ENCODE measurements at places on chromosomes 2 and 18.

- DNase-seq: no peak
Measured at GRCh38 chr2:196112418-196113034, 43.9 kb upstream of the DNAH7 start.

GRCh38 chr2:7432436-7432835 is 515.2 kb downstream of the RNF144A start:
- no peak for DNase-seq

DNA sequence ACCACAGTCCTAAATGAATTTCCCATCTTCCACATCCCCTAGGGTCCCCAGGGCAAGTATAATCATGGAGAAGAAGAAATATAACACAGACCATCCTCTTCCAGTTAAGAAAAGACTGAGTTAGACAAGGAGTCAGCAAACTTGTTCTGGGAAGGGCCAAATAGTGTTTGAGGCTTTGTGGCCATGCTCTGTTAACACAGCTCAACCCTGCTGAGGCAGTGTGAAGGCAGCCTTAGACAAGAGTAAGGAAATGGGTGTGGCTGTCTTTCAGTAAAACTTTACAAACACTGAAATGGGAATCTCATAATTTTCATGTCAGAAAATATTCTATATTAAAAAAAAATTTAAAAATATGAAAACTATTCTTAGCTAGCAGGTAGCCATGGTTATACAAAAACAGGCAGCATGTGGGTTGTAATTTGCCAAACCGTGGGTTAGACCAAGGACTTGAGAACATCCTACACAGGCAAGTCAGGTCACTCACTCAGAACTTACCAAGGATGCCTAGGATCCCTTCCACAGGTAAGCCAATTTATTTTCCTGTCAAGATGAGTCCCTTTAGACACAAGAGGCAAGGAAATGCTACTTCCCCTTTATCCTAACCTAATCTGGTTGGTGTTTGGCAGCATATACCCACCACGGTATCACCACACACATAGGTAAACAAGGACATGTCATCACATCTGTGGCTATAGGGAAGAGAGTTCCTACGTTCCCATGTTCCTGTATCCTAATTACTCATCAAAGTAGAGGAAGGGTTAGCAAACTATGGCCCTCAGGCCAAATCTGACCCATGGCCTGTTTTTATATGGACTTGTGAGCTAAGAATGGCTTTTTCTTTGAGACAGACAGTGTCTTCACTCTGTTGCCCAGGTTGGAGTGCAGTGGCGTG is 31.9 kb downstream of the C2orf74 start:
- peak; percentile 20 for DNase-seq

- no peak for DNase-seq
Measured at GRCh38 chr18:49694402-49694801, 118.9 kb downstream of the ACAA2 start.

DNA sequence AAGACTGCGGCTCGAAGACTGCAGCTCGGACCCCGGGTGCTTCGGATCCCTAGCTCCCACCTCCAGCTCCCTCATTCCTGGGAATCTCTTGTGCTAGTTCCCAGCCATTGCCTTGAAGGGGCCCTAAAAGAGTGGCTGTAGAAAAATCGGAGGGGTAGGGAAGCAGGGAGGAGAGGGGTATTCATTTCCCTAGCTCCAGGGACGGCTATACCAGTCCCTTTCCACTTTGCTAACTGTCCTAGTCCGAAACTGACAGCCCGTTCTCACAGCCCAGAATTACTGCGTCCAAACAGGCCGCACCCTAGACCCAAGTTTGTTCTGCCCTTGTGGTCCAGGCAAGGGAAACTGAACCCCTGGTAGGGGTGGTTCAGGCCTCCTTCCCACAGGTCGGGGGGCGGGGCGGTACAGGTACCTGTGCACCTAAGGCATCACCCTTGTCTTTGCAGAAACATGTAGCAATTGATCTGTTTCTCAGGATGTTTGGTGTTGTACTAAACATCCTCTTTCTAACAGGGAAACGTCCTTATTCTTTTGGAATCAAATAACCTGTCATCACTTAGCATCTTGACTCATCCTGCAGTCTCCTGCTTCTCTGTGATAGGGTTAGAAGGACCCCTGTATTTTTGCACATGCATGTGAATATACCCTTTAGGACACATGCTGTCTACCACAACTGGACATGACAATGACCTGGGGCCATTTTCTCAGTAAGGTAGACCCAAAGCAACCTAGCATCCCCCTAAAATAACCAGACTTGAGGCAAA is 4.0 kb downstream of the EMX1 start:
- DNase-seq: no peak

DNA sequence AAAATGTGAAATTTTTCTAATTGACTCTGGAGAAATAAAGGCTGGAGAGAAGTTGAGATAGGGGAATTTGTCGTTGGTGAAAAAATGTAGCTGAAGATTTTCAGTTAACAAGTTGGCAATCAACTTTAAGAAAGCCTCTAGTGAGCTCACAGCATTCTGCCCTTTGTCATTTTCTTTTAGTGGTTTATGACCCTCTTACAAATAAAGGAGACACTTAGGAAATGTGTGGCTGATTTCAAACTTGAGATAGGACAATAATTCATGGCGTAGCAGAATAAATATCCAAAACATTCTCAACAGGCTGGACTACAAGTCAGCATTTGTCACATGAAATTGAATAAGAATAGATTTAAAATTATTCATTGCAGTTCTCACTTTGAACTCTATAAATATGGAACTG is 412.5 kb upstream of the SPHKAP start:
- no peak for DNase-seq

GRCh38 chr2:69514406-69514805 is 77.2 kb upstream of the NFU1 start:
- no peak for DNase-seq

DNA sequence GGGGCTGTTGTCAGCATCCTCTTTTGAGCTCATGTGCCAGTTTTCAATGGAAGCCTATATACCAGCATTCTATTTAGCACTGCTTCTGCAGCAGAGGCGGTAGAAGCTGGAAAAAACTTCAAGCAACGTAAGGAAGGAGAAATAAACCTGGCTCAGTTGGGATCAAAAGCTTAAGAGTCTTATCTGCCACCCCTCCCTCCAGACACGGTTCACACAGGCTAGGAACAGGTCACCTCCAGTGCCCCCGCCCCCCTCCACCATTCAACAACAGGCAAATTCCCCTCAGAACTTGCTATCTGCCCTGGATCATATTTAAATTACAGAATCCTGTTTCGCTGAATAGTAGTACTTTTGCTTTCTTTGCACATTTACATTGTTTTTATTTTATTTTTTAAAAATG is 384.8 kb upstream of the PKDCC start:
- DNase-seq: no peak

GRCh38 chr2:143742581-143742980 is 613.4 kb downstream of the ARHGAP15 start:
- DNase-seq: no peak

DNA sequence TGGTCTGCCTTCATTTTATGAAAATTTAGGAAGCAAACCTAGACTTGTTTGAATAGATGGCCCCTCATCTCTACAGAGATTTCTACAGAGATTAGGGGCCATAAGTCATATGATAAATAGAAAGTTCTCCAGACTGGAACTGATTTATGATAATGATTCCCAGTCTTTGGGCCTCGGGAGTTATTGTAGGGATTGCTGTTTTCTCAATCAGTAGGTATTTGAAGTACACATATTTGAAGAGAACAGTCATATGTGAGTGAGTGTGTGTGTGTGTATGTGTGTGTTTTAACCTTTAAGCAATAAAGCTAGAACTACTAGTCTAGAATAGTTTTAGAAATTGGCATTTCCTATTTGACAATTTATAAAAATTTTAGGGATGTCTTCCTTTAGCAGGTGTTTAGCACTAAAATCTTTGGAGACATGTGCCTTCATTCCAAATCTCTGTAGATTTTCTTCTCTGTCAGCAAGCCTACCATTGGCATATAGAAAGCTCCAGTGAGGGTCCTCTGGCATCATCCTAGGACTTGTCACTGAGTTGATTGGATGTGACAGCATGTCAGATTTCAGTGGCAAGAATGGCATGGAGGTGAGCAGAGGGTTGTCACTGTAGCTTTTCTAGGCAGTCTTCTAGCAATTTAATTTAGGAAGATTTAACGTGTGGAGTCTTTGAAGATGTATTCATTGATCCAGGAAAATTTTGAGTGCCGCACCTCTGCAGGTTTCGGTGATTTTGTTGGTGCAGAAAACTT is 71.2 kb downstream of the MYO1B start:
- no peak for DNase-seq

DNA sequence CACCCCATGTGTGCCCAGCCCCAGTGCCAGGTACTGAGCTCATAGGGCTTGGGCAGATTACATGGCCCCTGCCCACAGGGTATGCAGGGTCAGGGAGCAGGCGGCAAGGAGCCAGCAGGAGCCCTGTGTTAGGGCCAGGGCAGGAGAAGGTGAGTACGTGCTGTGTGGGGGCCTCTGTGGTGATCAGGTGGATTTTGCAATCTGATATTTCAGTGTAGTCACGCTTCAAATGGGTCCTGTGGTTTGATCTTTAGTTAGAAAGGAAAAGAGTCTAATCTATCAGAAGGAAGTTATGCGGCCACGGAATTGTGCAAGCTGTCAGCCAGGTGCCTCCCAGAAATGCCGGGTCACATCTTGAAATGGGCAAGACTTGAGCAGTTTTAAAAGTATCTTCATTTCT is 13.9 kb downstream of the UBE2F start:
- DNase-seq: no peak

GRCh38 chr2:196105951-196106350 is 37.3 kb upstream of the DNAH7 start:
- DNase-seq: no peak

GRCh38 chr2:83742117-83742782 is 716.8 kb downstream of the SUCLG1 start:
- DNase-seq: no peak

- no peak for DNase-seq
Measured at GRCh38 chr2:19122220-19122619, 236.2 kb downstream of the OSR1 start.

GRCh38 chr2:178514664-178515063 is 34.4 kb downstream of the PLEKHA3 start:
- DNase-seq: peak; percentile 52

GRCh38 chr18:43606795-43607194 is 329.5 kb upstream of the SYT4 start:
- DNase-seq: no peak

- no peak for DNase-seq
Measured at GRCh38 chr18:65706646-65707045, 44.2 kb upstream of the CDH7 start.

GRCh38 chr18:31192086-31192776 is 29.6 kb upstream of the DSC1 start:
- no peak for DNase-seq

DNA sequence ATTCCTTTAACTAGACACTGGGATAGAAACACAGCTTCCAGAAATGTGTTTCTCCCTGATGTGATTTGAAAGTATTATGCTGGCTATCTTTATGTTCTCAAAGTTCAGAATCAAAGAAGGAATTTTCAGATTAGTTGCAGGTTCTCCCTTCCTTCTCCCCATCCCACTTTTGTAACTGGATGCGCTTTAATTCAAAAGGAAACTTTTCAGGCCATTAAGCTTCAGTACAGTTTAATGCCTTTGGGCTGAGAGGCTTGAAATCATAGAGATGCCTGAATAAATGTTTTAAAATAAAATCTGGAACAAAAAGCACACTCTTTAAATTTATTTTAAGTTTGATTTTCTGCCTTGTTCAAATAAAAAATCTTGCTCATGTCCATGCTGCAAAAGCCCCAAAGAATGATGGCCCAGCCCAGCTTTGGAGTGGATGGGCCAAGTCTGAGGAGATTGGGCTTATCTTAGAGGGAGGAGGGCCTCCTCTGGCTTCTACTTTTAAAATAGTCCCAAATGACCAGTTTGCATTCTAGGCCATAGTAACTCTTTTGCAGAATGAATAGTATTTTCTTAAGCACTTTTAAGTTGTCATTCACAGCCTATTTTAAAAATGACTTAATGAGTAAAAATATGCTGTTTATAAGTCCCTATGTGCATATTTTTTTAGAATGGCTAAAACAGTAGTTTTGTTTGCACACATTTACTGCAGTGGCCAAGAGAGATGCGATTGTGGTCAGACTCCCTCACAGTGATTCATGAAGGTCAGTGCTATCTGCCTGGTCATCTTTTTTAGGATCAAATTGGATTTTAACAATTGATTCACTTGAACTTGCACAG is 129.2 kb downstream of the MTX2 start:
- DNase-seq: no peak

- DNase-seq: no peak
Measured at GRCh38 chr2:31138037-31138962, at the start of gene GALNT14. Gene GALNT14 (minus strand): TSS chr2:31138440. CDS start chr2:31138086, 354 bp downstream.

GRCh38 chr2:59936048-59936447 is 617.4 kb downstream of the BCL11A start:
- no peak for DNase-seq

GRCh38 chr2:36677996-36678605 is 18.4 kb upstream of the VIT start:
- DNase-seq: no peak

- no peak for DNase-seq
Measured at GRCh38 chr2:218754201-218754600, 27.7 kb upstream of the CYP27A1 start.

DNA sequence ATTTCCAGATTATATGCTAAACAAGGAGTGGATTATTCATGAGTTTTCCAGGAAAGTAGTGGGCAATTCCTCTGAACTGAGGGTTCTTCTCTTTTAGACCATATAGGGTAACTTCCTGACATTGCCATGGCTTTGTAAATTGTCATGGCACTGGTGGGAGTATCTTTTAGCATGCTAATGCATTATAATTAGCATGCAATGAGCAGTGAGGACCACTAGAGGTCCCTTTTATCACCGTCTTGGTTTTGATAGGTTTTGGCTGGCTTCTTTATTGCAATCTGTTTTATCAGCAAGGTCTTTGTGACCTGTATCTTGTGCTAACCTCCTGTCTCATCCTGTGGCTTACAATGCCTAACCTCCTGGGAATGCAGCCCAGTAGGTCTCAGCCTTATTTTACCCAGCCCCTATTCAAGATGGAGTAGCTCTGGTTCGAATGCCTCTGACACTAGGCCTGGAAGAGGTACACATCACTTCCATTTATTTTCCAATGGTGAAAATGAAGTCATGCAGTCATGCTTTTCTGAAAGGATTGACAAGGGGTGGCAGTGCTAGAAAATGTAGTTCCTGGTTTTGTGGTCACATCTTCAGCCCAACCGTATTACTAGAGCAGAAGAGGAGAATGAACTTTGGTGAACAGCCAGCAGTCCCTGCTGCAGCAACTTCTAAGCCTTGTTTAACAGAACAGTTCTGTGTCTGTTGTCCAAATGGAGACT is 26.6 kb upstream of the ITGA4 start:
- DNase-seq: peak; percentile 53

DNA sequence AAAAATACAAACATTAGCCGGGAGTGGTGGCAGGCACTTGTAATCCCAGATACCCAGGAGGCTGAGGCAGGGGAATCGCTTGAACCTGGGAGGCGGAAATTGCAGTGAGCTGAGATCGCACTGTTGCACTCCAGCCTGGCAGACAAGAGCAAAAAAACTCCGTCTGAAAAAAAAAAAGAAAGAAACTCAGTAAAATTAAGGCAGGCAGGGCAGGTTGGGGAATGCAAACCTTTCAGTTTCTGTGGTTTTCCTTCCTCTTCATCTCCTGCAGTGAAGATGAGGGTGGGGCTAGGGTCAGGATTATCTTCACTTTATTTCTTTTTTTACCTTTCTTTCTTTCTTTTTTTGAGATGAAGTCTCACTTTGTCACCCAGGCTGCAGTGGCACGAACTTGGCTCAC is 43.2 kb upstream of the PSME4 start:
- DNase-seq: no peak

- DNase-seq: no peak
Measured at GRCh38 chr2:51697095-51697494, 665.2 kb upstream of the NRXN1 start.
